ENCODE measurements at places on chromosomes 12 and 14.
A peak's percentile ranks its signal among the peaks of the same experiment; 100 is the strongest.

- DNase-seq = no peak
Observed at GRCh38 chr12:119341020-119341419, 6.5 kb downstream of the CCDC60 start.

DNA sequence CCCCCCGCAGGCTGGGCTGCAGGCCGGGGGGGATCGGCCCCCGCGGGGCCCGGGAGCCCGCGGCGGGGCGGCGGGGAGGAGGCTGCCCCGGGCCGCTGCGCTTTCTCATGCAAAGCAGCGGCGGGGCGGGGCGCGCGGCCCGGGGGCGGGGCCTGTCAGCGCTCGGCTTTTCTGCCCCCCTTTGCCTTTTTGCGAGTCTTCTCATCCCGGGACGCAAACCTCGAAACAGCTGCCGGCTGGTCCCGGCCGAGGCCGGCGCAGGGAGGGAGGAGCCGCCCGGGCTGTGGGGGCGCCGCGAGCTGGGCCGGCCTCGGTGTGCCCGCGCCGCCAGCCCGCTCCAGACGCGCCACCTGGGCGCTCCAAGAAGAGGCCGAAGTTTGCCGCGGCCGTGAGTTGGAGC, at the start of gene FZD10:
TSS of gene FZD10 (plus strand) at position 198 of the 400 bp plus-strand sequence. CDS start 479 bp downstream, outside the sequence.
- peak; percentile 1 for DNase-seq

DNA sequence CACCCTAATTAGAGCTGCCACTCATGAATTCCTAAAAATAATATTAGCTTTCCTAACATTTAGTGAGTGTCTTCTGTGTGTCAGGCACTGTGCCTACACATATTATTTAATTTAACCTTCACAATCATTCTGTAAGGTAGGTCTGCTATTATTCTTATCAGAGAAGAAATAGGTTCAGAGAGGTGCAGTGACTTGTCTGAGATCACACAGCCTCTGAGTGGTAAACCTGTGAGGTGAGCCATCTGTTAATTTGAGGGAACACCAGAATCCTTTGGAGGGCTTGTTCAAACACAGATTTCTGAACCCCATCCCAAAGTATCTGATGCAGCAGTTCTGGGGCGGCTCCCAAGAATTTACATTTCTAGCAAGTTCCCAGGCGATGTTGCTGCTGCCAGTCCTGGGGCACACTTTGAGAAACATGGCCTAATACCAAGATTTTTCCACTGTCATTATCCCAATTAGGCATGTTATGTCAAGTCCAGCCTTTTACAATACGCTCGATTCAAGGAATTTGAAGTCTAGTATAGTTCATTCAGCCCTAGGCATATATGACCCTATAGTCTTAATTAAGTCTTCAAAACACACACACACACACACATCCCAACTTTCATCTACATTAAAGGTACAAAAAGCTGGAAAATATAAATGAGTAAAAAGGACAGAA, 19.9 kb upstream of the COX6A1 start:
- no peak for DNase-seq

DNA sequence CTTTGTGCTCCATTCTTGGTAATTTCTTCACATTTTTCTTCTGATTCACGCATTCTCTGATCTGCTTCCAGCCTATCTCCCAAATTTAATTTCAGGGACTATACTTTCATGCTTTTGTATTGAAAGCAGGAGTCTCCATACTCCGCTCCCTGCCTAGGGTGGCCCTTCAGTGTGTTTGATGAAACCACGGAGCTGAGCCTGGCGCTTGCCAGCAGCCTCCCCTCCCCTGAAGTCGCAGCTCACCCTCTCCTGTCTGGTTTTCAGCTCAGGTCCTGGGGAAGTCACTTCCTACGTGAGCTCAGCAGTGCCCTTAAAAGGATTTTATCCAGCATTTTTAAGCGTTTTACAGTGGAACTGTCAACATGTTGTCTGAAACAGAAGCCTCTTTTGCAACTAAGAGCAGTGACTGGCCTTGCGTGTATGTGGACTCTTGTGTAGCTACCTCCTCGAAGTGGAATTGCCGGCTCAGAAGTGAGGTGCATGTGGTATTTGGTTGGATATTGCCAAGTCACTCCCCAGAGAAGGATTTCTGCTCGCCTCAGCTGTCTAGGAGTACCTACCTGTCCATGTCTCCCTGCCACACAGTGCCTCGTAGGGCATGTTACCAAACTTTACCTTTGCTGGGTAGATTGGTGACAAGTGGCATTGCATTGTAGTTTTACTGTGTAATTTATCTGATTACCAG, 78.5 kb downstream of the TESC start:
- DNase-seq = no peak

- DNase-seq = no peak
Observed at GRCh38 chr14:86756521-86757190, 1226.7 kb downstream of the FLRT2 start.

DNA sequence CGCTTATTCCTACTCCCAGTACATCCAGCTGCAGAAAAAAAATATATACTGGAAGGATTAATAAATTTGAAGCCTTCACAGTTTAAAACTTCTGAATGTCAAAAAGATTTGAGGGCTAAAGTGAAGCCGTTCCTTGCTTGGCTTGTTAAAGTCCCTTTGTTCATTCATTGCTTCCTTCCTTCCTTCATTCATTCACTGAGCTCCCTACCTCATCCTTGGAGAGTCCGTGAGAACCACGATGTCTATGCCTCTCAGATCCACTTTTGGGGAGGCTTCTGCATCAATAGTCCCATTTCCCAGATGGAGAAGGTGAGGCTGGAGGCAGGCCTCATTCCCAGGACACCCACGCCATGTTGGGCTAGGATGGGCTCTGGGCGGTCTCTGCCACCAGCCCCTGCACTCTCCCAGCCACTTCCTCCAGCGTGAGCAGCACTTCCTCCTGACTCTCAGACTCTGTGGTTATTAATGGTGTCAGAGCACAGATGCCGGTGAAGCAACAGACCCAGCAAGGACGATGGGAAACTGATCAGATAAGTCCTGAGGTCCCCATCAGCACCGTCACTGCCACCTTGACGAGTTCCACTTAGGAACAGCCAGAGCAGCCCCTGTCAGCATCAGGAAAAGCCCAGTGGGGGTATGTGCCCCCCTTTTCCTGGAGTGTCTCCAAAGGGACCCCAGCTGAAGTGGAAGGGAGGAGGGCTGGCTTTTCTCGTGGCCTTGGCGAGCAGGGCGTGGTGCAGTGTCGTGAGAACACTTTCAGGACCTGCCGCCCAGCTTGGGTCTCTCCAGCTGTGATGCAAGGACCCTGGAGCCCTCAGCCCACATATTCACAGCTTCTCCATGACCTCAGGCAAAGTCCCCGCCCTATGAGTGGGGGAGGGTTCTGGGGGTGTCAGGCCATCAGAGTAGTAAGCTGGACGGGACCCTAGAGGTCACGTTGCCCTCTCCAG, 21.2 kb downstream of the ASB2 start:
- no peak for DNase-seq

- DNase-seq = peak; percentile 33
Observed at GRCh38 chr14:91149462-91149861, 35.6 kb downstream of the DGLUCY start.

GRCh38 chr12:124616394-124617221, 49.2 kb upstream of the NCOR2 start:
- no peak for DNase-seq

DNA sequence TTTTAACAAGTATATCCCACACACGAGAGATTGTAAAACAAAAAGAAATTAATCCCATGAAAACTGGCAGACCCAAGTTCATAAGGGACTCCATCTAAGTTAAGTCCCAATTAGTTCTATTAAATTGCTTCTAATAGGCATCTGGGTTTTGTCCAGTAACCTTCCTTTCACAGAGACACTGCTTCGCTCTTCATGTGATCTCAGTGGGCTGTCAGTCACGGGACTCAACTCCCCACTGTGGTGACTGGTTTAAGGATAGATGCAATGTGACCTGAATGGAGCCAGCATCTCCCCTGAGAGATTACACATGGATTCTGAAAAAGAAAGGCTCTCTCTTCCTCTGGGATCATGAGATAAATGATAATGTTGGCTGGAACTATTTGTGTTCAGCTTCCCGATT, 96.4 kb downstream of the GAS2L3 start:
- no peak for DNase-seq

GRCh38 chr12:109418848-109419480, 58.1 kb downstream of the KCTD10 start:
- DNase-seq = peak; percentile 84

- DNase-seq = no peak
Observed at GRCh38 chr14:36820901-36821300, 159.2 kb downstream of the PAX9 start.

GRCh38 chr14:57085801-57086200, 182.9 kb downstream of the EXOC5 start:
- DNase-seq = no peak

GRCh38 chr14:98886982-98887381, 385.0 kb downstream of the BCL11B start:
- DNase-seq = no peak

GRCh38 chr12:65742018-65743010, 82.0 kb upstream of the HMGA2 start:
- DNase-seq = no peak

DNA sequence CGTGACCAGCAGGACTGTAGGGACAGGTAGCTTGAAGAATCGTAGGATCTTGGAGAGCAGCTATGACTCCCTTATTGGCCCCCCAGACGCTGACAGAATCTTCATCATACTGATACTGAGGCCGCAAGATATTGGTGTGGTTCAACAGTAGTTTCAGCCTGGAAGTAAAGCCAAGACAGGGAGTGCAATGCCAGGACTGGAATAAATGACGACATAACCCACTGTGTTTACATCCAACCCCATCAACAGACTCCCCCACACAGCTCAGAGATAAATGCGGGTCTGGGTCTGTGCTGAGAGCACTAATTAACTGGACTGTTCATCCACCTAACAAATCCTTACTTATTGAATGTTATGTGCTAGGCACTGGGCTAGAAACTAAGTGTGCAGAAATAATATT, 16.6 kb downstream of the NOXRED1 start:
- no peak for DNase-seq

- no peak for DNase-seq
Observed at GRCh38 chr12:18562531-18562930, 175.3 kb downstream of the PLCZ1 start.

DNA sequence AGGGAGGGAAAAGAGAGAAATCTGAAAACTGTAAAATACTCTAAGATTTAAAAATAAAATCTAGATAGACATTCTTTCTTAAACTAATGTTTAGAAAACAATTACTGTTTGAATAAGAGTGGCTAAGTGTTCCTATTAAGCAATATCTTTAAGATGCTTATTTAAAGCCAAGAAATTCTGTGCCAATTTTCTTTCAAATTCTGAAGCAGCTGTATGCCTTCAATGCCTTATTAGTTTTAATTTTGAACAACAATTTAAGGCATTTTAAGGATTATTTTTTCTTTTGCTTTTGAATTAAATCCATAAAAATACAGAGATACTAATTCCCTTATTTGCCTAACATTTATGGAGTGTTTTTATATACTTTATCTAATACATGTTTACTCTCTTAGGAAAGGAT, 50.3 kb upstream of the KITLG start:
- DNase-seq = no peak

- DNase-seq = no peak
Observed at GRCh38 chr12:12909995-12910420, 18.6 kb downstream of the GPRC5A start.

GRCh38 chr14:41973178-41973577, 366.5 kb downstream of the LRFN5 start:
- no peak for DNase-seq

GRCh38 chr12:118271770-118272417, 100.8 kb downstream of the TAOK3 start:
- no peak for DNase-seq

GRCh38 chr12:80226576-80226975, 127.2 kb downstream of the OTOGL start:
- DNase-seq = no peak

GRCh38 chr14:102318781-102319276, 717 bp upstream of the ZNF839 start:
- no peak for DNase-seq

- DNase-seq = no peak
Observed at GRCh38 chr14:58376791-58377190, 18.9 kb upstream of the TOMM20L start.

- DNase-seq = no peak
Observed at GRCh38 chr14:90290337-90291011, 34.1 kb downstream of the PSMC1 start.

GRCh38 chr12:56769868-56770267, 6.7 kb downstream of the HSD17B6 start:
- no peak for DNase-seq

DNA sequence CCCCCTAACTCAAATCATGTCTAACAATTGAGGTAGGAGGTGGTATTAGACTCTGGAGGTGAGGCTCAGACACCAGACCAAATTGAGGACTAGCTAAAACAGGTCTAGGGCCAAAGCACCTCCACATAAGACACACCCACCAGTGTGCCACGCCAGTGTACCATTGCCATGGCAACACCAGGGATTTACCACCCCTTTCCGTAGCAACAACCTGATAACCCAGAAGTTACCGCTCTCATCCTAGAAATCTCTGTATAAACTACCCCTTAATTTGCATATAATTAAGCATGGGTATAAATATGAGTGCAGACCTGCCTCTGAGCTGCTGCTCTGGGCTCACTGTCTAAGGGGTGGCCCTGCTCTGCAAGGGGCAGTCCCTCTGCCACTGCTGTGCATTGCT, 57.4 kb upstream of the PPP2R5C start:
- no peak for DNase-seq

DNA sequence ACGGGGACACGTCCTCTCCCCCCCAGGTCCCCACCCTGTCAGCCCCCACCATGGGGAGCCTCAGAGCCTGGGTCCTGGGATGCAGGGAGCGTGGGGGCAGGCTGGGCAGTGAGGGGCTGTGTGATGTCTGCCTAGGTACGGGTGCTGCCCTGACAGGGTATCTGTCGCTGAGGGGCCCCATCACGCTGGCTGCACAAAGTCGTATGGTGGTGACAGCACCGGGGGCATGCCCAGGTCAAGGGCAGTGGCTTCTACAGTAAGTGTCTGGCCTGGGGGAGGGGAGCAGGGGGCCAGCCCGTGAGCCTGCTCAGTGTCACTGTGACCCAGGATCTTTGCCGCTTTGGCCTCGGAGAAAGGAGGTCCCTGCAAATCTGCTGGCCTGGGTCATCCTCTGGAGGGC, 23.3 kb downstream of the PAPLN start:
- no peak for DNase-seq

GRCh38 chr12:130839770-130840404, 837 bp upstream of the STX2 start:
- no peak for DNase-seq

DNA sequence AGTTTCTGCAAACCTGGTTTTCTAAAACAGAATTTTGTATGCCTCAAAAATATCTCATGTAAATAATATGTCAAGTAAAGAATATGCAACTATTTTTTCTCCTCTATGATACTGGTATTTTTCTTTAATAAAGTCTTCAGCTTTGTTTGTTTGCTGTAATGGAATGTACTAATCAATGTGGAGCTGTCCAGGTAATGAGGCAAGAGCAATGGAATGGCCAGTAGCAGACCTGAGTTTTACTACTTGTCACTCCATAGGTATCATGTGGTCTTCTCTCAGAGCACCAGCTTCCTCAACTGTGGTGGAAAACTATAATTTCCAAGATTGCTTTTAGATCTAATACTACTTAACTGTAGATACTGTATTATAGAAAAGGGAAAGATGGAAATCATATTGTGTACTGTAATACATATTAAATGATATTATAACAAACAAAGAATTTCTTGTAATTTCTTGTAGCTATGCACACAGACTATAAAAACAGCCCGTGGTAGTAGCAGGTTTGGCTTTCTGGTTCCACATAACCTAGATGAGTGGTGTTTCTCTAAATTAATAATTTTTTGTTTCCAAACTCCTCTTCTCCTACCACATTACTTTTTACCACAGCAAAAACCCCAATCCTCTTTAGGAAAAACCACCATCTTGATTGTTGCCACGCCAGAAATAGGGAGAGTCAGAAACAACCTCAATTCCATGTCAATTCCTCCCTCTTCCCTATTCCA, 70.6 kb downstream of the KIF21A start:
- no peak for DNase-seq

GRCh38 chr14:24418492-24418873, 11.0 kb downstream of the CBLN3 start:
- no peak for DNase-seq

Measured in DMS 273 treated with DMSO at 0.1 percent for 48 hours (cell line).